A549 treated with ZK216348 at 1 μM for 4 hours (cell line): ENCODE measurements at places on chromosomes 6 and 20. TPM values are rescaled to one million over a fixed set of nuclear protein-coding genes. Genes with fewer than 3 reads are reported as not detected.

TRAPPC3L gene
- not detected in 5 replicates for total RNA-seq

CLPSL1 gene
- total RNA-seq, result not detected in 5 replicates

COL9A3 gene
- 0.21 to 0.81 TPM (median 0.49 TPM) in 5 replicates for total RNA-seq

ERMARD gene
- total RNA-seq, result 6.9 to 11.3 TPM (median 7.6 TPM) in 5 replicates

PTGIS gene
- total RNA-seq, result 0.04 TPM in 1 of 5 replicates, not detected in the others

PI16 gene
- not detected in 5 replicates for total RNA-seq

DZANK1 gene
- 2.6 to 3.2 TPM (median 2.8 TPM) in 5 replicates for total RNA-seq

SGK2 gene
- total RNA-seq, result 5.9 to 8.3 TPM (median 7.4 TPM) in 5 replicates

NFATC2 gene
- 7.0 to 9.8 TPM (median 7.2 TPM) in 5 replicates for total RNA-seq

TEAD3 gene
- total RNA-seq, result 4.6 to 8.5 TPM (median 6.3 TPM) in 5 replicates

SLC25A27 gene
- 0.40 to 0.98 TPM (median 0.57 TPM) in 5 replicates for total RNA-seq

SLC26A8 gene
- not detected in 5 replicates for total RNA-seq

ELOVL2 gene
- total RNA-seq, result 3.6 to 7.5 TPM (median 6.7 TPM) in 5 replicates

ACTL10 gene
- not detected in 5 replicates for total RNA-seq

MOG gene
- total RNA-seq, result not detected in 5 replicates

TBX18 gene
- total RNA-seq, result 14.6 to 24.8 TPM (median 20.3 TPM) in 5 replicates

SLC17A9 gene
- 0.35 TPM in 1 of 5 replicates, not detected in the others for total RNA-seq

SCGN gene
- total RNA-seq, result 0.13 to 0.26 TPM (median 0.17 TPM) in 3 of 5 replicates, not detected in the others
